ENCODE measurements at places on chromosomes 2 and 18. TPM values are rescaled to one million over a fixed set of nuclear protein-coding genes. Genes with fewer than 3 reads are reported as not detected.

ARHGAP28 gene
- total RNA-seq: 5.3 TPM

COL4A3 gene
- total RNA-seq: 0.48 TPM

MC4R gene
- total RNA-seq: not detected

AFF3 gene
- total RNA-seq: 5.7 TPM

UGT1A8 gene
- total RNA-seq: not detected

Data from epithelial cell of alveolus of lung (primary cell).